ENCODE measurements at places on chromosomes 7 and 10.

- no peak for DNase-seq
Observed at GRCh38 chr7:130425796-130426195, 15.0 kb downstream of the CEP41 start.

DNA sequence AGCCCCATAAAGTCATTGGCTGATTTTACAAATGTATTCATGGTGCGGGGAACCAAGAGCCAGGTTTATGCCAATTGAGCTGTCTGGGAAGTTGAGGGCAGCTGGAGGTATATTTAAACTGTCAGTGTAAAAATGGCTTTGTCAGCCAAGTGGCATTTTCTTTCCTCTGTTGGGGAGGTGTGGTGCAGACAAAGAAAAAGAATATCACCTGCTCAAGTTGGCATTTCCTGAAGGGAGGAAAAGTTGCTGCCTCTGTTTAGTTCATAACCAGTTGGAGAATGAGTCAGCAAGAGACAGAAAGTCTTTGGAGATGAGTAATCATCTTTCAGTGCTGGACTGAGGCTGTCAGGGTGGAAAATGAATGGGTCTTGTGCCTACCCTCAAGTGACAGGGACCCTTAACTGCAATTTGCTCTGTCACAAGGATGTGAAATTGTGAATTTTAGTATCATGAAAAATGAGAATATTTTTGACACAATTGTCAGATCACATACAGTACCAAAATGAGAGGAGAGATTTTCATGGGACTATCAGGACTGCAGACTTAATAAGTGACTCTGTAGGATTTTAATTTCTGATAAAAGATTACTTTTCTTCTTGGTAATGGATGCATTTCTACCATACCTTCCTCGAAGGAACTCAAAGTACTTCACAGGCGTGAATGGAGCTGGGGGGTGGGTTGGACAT lies 137.3 kb downstream of the ANLN start:
- DNase-seq, result no peak

DNA sequence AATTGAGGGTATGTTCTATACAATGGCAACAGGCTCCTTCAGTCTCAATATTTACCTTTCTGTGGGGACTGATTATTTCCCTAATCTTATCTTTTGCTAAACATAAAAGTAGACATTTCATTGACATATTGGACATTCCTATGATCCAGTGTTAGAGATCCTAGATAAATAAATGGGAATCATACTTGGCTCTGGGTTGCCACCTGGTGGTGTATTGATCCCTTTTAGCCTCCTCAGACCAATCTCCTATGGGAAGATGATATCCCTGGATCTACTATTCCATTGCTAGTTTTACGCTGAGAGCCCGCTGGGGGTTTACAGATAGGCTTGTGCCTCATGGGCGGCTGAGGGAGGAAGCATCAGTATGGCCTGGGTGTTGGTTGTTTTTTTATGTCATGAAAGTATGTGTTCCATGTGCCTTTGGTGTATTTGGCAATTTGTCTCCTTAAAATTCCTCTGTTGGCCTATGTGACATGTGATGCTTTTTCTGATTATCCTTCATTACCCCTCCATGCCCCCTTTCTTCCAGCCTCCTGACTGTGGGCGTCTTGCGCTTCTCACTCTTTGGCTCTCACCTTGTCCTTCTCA lies 18.8 kb downstream of the CELF2 start:
- DNase-seq, result no peak

- DNase-seq, result no peak
Observed at GRCh38 chr10:56496186-56496486, 135.1 kb upstream of the ZWINT start.

DNA sequence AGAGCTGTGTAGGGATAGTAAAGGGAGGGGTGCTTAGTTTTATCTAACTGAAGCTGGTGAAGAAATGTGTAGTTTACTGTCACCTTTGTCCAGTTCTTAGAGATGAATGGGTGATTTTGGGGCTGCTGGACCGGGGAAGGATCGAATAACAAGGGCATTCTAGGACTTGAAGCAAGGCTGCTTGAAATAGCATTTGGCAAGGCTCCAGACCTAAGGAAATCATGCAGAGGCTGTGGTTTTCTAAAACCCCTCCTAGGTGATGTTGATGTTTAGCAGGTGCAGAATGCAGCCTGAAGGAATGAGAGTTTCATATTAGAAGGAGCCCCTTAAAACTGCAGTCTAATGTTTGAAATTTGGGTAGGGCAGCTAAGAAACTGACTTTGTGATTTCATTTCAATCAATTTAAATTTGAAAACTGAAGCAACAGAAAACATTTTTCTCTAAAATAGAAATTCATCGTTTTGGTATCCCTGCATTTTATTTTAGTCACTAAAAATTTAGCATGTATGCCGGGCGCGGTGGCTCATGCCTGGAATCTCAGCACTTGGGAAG lies 68.5 kb downstream of the TET1 start:
- DNase-seq, result no peak

- DNase-seq, result no peak
Observed at GRCh38 chr7:140153666-140154161, 23.1 kb downstream of the KDM7A start.

DNA sequence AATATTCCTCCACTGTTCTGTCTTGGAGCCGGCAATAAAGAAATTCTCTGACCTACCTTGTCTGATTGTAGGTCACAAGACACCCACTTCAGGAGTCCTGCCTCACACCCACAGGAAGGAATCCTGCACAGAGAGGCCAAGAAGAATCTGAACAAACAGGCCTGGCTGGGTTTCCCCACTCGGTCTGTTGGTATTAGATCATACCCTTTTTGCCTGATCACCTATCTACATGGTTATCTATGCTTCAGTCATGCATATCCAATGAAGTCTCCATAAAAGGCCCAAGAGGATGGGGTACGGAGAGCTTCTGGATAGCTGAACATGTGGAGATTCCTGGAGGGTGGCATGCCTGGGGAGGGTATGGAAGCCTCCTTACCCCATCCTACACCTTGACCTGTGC lies 12.3 kb downstream of the OGDH start:
- DNase-seq, result no peak
